ENCODE measurements at places on chromosomes 12 and 14.

DNA sequence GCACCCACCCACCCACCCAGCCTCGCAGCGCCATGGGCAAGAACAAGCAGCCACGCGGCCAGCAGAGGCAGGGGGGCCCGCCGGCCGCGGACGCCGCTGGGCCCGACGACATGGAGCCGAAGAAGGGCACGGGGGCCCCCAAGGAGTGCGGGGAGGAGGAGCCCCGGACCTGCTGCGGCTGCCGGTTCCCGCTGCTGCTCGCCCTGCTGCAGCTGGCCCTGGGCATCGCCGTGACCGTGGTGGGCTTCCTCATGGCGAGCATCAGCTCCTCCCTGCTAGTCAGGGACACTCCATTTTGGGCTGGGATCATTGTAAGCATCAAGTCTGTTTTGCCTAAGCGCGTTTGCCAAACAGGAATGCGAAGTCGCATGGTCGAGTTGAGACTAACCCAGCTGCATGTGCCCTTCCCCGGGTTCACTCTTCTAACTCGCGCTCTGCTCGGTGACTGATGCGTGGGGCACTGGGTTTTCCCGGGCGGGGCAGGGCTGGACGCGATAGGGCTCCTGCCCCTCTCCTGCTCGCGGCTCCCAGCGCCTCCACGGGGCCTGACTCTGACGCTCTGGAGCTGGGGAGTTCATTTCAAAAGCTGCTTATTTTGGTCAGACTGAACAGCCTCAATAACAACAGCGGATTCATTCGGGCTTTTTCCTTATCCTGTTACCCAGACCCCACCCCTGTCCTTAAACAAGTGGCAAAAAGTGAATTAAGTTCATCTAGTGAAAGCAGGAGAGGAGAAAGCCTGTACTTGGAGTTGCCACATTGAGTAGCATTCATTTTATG lies 458 bp downstream of the SSPN start:
- DNase-seq = peak; percentile 74

GRCh38 chr14:73895939-73896338 lies 9.3 kb downstream of the ZNF410 start:
- no peak for DNase-seq

- DNase-seq = no peak
These were observed 1.7 kb upstream of the SYNE3 start for GRCh38 chr14:95518045-95518751.

GRCh38 chr12:5656836-5657235 lies 224.9 kb downstream of the NTF3 start:
- DNase-seq = no peak

DNA sequence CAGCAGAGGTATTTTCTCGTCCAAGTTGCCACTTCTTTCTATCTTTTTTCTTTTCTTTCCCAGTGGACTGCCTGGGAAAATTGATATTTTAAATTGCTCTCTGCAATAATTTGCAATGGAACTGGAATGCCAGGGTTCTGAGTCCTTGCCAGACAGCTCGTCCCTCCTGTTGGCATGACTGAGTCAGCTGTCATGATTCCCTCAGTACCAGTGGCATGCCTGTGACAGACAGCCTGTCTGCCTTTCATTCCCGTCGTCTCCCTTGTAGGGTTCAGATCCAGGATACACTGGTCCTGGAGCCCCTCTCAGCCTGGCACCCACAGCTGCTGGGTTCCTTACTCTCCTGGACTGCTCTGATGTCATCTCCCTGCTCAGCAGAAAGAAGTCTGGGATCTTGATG lies 84.8 kb downstream of the PTPN11 start:
- no peak for DNase-seq

DNA sequence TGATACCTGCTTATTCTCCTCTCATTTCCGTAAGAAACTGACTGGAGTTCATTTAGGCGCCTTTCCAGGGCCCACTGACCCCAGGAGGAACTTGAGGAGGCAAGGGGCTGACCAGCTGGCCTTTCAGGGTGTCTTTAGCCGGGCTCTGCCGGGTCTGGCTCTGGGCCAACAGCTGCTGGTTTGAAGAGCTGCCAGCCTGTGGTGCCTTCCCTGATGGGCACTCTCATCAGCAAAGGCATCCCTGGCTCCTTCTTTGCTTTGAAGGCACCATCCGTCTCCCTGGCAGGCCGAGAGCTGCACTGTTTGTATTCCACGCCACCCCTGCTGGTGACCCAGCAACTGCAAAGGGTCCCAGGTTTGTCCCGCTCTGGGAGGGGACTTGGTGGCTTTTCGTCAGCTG lies 42.0 kb downstream of the IQSEC3 start:
- DNase-seq = no peak

- DNase-seq = no peak
These were observed 152.3 kb downstream of the MSRB3 start for GRCh38 chr12:65430571-65431306.

GRCh38 chr14:25756876-25757275 lies 706.9 kb upstream of the STXBP6 start:
- DNase-seq = peak; percentile 7

DNA sequence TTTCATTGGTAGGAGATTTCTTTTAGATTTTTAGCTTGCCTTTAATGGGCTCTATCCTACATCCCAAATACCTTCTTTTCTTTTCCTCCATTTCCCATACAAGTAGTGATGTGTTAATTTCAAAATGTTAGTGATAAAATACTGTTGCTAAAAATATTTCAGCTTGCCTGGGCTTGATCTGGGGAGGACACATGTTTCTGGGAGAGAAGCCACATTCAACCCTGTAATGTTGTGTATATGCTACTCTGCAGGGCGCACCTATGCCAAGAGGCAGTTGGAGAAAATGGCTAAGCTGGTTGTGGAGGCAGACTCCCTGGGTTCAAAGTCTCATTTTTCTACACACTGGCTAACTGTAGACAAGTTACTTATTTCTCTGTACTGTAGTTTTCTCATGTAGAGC lies 26.3 kb downstream of the FLRT2 start:
- no peak for DNase-seq

DNA sequence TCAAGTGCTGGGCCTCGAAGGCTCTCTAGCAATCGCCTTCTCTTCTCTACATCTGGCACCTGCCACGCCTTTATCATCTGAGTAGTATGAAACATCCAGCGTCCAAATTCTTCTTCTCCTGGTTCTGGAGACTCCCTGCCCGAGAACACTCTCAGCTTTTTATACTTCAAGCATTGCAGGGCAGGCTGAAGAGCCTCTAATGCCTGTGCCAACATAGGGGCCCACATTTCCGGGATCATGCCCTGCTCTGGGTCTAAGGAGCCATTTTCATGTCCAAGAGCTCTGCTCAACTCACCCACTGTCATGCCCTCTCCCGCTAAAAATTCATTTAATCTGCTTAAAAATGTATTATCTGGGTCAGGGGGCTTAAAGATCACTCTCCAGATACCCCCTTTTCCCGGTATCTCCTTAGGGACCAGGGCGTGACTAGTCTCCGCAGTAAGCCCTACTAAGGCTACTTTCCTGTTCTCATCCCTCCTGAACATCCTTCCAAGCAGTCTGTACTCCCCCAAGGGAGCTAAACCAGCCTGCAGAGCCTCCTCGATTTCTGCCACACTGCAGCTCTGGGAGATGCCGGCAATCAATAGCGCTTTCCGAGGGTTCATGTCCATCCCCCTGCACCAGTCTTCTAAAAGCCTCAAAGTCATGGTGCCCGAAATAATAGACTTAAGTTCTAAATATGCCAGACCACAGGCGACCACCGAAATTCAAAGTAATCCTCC lies 940 bp downstream of the MOAP1 start:
- no peak for DNase-seq

DNA sequence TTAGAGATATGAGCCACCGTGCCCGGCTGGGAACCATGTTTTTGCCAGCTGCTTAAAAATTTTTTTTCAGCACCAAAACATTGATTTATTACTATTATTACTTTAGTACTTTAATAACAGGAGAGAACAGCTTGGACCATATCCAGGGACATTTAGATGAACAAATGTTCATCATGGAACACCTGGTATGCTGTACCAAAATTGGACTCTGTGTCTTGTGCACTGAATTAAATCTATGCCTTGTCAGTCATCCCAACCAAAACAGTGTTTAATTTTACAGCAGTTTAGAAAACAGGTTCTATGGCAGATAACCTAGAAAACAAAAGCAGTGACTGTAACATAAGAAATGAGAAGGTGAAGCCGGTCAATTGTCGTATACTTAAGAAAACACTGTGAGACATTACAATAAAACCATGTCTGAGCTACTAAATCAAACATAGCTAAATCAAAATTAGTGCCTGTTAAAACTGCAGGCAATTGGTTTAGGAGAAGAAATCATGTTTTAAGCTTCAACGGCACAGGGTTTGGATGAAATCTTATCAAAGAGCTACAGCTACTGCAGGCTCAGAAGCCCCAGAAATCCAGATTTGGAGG lies 58.2 kb upstream of the PYGL start:
- DNase-seq = no peak

- DNase-seq = no peak
These were observed 638.5 kb upstream of the MIS18BP1 start for GRCh38 chr14:45891417-45892080.

DNA sequence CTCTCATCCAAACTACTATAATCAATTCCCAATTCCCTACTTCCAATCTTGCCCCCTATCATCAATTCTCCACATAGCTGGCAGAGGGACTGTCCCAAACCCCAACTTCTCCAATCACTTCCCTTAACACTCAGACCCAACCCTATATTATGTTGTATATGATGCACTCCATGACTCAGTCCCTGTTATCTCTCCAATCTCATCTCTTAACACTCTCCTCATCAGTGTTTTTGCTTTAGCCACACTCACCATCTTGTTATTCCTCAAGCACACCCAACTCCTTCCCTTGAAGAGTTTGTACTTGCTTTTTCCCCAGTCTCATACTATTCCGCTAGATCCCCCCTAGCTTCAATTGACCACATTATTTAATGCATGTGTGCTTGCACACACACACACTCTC lies 4.9 kb downstream of the RHOJ start:
- DNase-seq = no peak

DNA sequence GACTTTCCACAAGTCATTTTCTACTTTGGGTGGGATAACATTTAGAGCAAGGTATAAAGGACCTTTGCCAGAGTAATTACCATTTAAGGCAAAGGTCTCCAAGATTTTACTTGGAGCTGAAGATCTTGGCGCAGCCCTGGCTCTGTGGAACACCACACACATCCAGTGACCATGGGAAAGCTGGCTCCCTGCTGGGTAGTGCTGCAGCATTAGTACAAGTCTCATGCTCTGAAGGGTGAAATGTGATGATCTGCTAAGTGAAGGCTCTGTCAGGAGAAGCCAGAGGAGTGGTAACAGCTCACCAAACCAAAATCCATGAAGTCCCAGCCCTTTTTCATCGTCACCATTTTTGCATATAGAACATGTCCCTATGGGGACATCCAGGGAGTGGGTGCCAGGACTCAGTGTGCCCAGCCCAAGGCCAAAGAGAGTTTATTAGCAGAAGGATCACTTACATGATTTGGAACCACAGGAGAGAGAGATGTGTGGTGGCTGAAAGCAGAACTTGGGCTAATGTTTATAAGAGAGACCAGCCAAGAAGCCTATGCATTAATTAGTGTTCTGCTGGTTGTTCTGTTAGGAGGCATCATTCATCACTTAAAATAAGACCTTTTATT lies 110.7 kb downstream of the SLC38A6 start:
- DNase-seq = no peak

- DNase-seq = no peak
These were observed 247.1 kb downstream of the MSRB3 start for GRCh38 chr12:65525491-65526141.

- no peak for DNase-seq
These were observed 19.4 kb downstream of the COA8 start for GRCh38 chr14:103581954-103582703.
